ENCODE measurements at places on chromosomes 4 and X. TPM values are rescaled to one million over a fixed set of nuclear protein-coding genes. Genes with fewer than 3 reads are reported as not detected.

The GRPR gene
- 0.33 TPM for total RNA-seq

The LDB2 gene
- 40.6 TPM for total RNA-seq

The XAGE1A gene
- not detected for total RNA-seq

The DUX4 gene
- total RNA-seq, result not detected

The DRD5 gene
- total RNA-seq, result not detected

Measured in fibroblast of lung (primary cell).